Stimulated activated CD4-positive, alpha-beta T cell treated with anti-CD3 and anti-CD28 coated beads, Interleukin-1b, Interleukin-23, amount 100 ng/mL, for 1 hour (primary cell): ENCODE measurements at places on chromosomes 7 and 10.

- DNase-seq, result no peak
Measured at GRCh38 chr10:112650588-112651030, 203.6 kb downstream of the VTI1A start.

DNA sequence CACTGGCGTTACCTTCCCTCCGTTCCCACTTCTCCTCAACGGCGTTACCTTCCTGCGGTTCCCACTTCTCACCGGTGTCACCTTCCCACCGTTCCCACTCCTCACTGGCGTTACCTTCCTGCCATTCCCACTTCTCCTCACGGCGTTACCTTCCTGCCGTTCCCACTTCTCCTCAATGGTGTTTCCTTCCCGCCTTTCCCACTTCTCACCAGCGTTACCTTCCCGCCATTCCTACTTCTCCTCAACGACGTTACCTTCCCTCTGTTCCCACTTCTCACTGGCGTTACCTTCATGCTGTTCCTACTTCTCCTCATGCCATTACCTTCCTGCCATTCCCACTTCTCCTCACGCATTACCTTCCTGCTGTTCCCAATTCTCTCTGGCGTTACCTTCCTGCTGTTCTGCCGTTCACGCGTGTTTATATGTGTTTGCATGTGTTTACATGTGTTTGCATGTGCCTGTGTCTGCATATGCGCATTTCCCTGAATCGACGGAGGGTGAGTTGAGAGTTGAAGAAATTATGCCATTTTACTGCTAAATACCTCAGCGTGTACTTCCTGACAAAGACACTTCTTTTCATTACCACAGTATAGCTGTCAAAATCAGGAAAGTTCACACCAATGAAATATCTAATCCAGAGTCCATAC lies 23.2 kb upstream of the CFAP46 start:
- DNase-seq, result no peak

DNA sequence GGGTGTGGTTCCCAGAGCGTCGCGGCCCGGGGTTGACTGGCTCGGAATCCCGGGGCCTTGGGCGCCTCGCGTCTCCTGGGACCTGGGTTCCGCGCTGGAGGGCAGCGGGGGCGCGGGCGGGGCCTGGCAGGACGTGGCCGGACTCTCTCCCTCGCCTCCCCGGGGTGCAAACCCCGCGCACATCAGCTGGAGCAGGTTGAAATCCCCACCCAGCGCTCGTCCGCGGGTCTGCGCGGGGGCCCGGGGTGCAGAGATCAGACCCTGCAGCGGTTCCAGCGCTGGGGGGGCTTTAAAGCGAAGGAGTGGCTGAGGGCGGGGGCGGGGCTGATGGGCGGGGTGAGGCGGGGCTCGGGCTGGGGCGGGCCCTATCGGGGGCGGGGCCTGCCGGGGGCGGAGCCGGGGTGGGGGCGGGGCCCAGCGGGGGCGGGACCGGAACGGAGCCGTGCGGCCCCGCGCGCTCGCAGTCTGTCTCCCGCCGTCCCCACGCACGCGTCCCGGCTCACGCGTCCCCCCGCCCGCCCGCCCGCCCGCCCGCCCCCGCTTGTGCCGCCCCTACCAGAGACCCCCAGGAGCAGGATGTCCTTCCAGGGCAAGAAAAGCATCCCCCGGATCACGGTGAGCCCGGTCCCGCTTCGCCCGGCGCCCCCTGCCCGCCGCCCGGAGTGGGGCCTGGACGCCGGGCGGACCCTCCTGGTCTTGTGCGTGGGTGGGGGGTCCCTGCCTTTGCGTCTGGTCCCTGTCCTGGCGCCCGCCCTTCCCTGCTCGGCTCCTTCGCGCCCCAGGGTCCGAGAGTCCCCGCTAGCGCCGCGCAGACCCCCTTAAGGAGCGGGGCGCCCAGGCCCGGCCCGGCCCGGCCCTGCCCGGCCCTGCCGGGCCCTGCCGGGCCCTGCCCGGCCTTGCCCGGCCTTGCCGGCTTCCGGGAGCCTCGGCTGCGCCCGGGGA lies at the start of gene DPYSL4:
Gene DPYSL4, plus strand, starts transcription at position 461 of the 942 bp plus-strand sequence. Its CDS starts 116 bp downstream, at position 577.
- DNase-seq, result no peak

DNA sequence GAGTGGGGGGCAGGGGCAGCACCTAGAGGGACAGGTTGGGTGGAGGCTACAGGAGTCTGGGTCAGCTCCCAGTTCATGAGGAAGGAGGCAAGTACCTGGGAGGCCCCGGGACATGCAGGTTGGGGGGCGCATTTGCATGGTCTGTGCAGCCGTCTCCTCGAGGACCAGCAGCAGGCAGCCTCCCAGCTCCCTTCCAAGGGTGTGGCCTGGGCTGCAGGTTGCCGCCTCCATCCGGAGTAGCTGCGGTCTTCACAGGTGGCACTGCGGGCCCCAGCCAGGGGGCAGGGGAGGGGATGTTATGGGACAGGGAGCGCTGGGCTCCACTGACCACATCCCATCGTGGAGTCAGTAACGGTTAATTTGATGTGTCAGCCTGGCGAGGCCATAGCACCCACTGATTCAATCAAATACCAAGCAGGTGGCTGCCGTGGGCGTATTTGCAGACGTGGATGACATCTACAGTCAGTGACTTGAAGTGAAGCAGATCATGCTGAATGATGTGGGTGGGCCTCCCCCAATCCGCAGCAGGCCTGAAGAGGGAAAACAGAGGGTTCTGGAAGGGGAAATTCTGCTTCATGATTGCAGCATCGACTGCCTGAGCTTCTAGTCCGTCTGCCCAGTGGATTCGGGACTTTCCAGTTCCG lies 81.6 kb downstream of the PRKAG2 start:
- DNase-seq, result no peak

DNA sequence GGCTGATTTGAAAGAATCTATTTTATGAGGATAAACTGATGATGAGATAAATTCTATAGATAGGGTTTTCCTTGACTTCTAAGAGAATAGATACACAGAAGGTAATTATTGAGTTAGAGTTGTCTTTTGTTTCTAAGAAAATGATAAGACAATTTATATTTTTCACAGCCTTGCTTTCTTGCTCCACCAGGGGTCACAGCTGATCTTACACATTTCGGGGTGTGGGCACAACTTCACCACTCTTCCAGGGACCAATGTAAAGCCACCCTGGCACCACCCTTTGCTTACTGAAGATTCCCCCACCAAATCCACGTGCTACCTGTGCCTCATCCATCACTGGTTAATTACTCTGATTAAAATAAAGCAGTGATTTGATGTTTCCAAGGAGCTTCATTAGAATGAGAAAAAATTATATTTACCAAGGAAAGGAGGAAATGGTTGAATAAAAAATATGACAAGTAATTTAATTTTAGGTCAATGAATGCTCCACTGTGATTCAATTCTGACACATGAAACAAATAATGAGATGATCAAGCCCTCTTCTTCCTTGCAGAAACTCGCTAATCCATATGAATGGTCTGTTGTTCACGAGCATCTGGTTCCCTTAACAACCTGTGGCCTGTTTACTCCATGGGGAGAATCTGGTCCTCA lies 177.3 kb upstream of the TNS3 start:
- DNase-seq, result no peak

GRCh38 chr10:133445268-133445732 lies 8.4 kb upstream of the SCART1 start:
- no peak for DNase-seq

- DNase-seq, result no peak
Measured at GRCh38 chr10:85105614-85106255, 777.3 kb downstream of the CCSER2 start.

- no peak for DNase-seq
Measured at GRCh38 chr10:97571622-97572021, 957 bp upstream of the ANKRD2 start.

- DNase-seq, result no peak
Measured at GRCh38 chr10:33190406-33190805, 144.1 kb downstream of the NRP1 start.

DNA sequence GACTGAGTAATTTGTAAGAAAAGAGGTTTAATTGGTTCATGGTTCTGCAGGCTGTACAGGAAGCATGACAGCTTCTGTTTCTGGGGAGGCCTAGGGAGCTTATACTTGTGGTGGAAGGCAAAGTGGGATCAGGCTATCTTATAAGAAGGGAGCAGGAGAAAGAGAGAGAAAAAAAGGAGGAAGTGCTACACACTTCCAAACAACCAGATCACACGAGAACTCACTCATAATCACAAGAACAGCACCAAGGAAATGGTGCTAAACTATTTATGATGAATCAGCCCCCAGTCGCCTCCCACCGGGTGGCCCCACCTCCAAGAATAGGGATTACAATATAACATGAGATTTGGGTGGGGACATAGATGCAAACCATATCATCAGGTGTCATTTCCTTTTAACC lies 89.1 kb upstream of the KCNMA1 start:
- no peak for DNase-seq

DNA sequence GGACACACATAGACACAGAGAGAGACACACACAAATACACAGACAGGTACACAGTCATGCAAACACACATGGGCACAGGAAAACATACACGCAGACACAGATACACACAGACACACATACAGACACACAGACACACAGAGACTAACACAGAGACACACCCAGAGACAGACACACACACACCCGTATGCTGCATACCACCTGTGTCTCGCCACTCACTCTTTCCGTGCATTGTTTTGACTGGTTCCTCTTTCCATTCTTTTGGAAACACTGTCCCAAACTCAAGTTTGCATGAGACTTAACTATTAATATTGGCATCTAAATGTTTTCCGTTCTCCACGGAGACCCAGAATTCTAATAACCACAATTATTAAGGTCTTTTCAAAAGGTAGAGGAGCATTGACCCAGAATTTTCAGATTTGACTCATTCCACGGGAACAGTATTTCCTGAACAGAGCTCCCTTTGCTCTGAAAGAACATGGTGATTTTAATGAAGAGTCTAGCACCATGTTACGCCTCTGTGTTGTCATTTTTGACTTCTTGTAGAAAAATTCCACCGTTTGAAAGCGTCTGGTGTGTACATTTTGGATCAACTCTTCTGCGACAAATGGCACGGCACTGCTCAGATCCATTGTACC lies 141.2 kb upstream of the RNF32 start:
- no peak for DNase-seq

DNA sequence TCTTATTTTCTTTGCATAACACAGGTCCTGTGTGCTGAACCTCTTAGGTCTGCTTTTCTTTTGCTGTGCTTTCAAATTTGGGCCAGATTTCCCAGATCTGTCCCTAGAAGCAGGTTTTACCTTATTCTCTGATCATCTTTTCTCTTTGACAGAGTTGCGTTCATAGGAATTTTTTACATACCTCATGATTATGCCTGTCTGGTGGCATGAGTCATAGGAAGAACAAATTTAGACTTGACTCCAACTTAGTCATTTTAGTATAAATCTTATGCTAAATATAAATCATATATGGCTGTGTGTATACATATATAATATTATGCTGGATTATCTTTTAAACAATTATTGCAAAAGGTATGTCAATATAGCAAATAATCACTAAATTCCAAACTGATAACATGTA lies 1038.9 kb downstream of the GRM8 start:
- no peak for DNase-seq

DNA sequence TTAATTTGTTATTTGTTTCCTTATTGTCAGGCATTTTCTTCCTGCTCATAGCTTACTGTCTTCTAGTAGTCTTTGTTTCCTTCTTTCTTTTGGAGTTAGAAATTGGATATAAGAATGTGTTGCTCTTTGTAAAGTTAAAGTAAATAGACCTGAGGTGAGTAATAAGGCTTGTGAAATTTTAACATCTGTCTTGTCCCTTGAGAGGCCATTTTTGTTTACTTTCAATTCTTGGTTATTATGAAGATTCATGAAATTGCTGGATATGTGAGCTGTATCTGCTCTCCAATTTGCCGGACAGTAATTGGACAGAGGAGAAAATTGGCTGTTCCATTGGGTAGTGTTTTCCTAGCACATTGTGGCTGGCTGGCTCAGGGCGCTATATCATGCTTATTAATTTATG lies 260.7 kb downstream of the EXOC4 start:
- DNase-seq, result no peak

DNA sequence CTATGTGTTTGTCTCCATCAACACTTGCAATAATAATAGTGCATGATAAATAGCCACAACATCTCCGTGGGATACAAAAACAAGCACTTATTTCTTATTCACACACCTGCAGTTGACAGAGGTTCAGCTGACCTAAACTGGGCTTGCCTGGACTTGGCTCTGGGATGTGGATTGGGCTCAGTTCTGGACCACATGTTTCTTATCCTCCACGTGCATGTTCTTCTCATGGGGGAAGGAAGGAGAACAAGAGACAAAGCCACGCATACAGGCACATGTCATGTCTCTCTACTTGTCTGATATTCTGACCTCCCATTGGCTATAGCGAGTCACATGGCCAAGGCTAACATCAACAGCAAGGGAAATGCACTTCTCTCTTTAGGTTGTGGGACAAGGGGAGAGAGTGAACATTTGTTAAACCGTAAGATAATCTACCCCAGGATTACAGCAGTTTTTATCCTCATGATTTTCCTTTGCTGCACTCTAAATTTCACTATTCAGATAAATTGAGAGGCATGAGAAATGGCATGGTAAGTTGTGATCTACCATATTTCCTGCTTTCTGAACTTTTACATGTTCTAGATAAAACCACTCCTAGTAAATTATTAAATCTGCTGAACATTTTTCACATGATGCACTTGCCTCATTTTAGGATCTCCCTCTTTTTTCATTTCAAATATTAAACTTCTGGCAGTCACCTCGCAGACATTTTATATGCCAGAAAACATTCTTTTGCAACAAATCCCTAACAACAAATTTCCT lies 33.7 kb downstream of the CFAP58 start:
- DNase-seq, result no peak

DNA sequence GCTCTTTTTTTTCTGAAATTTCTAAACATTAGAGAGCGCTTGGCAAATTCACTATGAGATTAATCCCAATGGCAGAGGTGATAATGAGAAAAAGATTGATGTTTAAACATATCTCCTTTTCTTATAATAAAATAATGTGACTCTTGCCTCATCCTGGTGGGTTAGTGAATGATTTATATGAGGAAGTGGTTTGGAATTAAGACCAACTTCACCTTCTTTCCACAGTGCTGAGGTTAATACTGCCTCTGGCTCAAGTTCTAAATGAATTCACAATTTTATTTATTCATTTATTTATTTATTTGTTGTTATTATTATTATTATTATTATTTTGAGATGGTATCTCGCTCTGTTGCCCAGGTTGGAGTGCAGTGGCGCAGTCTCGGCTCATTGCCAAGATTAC lies 40.5 kb upstream of the ADO start:
- no peak for DNase-seq

- no peak for DNase-seq
Measured at GRCh38 chr10:68212721-68213352, 19.1 kb downstream of the ATOH7 start.
